ENCODE measurements at places on chromosomes 11 and 22. TPM values are rescaled to one million over a fixed set of nuclear protein-coding genes. Genes with fewer than 3 reads are reported as not detected.

The OR51B2 gene
- not detected for total RNA-seq

DNA sequence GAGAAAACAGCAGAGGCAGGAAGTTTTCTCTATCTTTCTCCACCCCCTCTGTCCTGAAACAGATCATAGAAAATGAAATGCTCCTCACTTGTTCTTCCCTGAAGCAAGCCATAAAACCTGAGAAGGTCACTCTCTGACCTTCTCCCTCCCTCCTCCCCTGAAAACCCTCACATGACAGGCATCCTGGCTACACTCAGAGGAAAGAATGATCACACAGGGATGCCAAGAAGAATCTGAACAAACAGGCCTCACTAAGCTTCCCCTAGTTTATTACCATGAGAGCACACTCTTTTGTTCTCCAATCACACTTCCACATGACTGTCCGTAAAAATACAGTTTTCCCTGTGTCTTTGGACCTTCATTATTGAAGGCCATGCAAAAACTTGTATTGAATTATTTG, 300.1 kb downstream of the BUD13 start:
- DNase-seq: no peak

- DNase-seq: no peak
Measured at GRCh38 chr11:18064450-18065054, 18.5 kb upstream of the TPH1 start.

GRCh38 chr11:102446606-102447005, 6.0 kb downstream of the TMEM123 start:
- DNase-seq: no peak

The KCNQ1 gene
- 52.9 TPM for total RNA-seq

GRCh38 chr11:68406324-68407313, 53.9 kb upstream of the PPP6R3 start:
- no peak for DNase-seq

DNA sequence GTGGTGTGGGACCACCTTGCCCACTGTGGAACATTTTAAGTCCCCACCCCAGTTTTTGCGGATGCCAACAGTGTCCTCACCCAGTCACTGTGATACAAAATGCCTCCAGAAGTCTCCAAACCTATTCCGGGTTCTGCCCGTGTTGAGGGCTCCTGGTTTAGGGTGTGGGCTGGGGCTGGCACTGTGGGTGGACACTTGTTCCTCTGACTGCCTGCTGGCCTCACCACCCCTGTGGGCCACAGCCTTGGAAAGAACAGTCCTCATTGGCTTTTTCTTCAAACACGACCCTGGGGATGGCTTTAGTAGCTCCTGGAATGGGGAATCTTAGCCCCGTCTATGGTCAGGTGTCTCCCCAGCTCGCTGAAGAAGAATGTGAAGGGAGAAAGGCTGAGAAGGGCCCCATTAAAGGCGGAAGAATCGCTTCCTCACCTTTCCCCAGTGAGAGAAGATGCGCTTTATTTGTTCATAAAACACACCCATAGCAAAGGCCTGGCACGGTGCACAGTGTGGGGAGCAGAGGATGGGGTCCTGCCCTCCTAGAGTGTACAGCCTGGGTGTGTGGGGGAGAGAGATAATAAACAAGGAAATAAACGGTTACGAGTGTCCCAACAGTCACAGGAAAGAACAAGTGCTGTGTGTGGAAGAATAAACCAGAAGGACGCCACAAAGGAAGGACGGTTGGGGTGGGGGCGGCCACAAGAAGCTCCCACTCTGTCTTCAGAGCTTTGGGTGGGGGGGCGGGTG, 91.6 kb upstream of the SLC22A12 start:
- DNase-seq: no peak

DNA sequence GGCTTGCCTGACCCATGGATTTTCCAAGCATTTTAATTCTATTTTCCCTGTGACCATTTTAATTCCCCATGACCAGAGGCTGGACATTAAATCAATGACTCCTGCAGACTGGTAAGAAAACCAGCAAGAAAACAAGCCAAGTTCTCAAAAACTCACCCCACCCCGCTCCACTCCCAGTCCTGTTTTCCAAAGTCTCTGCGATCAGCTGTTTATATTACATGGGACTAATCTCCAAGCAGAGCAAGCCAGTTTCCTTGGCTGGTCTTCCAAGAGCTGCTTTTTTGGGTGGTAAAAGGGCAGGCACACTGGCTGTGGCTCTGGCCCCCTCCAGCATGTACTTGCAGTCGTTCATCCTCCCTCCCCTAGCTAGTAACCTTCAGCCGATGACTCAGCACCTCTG, 97.9 kb downstream of the RRAS2 start:
- DNase-seq: no peak

DNA sequence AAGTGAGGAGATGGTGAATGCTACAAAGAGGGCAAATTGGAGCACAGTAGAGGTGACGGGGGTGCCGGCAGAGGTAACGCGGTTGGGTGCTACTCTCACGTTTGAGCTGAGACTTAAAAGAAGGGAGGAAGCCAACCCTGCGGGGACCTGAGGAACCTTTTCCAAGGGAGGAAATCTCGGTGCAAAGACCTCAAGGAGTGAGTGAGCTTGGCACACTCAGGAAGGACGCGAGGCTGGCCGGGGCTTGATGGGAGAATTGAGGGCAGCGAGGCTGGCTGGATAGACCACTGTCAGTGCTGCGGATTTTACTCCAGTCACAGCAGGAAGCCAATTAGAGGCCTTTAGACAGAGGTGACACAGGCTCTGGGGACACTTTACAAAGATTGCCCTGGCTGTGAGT, 25.0 kb downstream of the TSKU start:
- no peak for DNase-seq

- no peak for DNase-seq
Measured at GRCh38 chr22:40748388-40749355, 69.4 kb downstream of the MCHR1 start.

The KRTAP5-11 gene
- total RNA-seq: not detected

DNA sequence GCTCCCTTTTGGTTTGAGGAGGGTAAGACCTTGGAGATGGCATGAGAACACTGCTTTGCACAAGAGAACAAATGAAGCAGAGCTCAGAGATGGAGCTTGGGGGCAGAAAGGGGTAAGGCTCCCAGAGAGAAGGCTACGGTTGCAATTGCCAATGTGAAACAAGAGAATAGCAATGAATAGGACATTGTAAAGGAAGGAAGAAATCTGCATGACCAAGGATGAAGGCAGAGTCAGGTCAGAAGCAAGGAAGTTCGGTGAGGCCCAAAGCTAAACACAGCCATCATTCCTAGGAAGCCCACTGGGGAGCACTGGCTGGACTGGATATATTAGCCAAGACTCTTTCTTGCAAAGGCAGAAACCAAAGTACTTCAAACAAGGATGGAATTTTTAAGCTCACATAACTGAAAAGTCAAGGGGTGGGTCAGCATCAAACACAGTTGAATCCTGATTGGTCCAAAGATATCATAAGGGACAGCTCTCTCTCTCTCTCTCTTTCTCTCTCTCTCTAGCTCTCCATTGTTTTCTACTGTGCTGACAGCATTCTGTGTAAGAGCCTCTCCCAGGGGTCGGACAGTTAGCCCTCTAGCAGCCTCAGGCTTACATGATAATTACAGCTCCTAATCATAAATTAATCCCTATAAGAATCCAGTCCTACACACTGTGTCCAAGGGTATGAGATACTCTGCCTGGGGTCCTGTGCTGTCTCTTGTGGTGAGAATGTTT, 484.3 kb downstream of the SOX6 start:
- no peak for DNase-seq

The OR8D1 gene
- not detected for total RNA-seq

DNA sequence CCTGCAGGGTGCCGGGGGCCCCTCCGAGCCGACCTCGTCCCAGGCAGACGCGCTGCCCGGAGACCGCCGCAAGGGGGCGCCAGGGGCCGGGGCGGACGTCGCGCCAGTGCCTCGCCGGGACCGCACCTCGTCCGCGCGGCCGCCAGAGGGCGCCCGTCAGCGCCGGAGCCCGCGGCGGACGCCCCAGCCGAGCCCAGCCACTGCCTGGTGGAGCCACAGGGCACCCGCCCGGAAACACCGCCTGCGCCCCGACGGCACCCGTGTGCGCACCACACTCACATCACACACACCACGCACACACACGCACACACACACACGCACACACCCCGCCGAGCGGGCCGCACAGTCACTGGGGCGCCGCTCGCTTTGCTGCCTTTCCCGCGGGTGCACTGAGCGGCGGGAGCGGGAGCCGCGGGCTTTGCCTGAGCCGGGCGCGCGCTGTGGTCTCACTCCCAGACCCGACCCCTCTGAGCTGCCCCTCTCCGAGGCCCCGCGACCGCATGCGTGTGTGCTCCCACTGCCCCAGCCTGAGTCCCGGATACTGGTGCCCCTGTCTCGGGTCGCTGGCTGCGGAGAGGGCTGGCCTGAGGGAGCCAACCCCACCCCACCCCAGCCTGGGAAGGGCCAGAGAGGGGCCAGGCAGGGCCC, 449.3 kb downstream of the OPCML start:
- peak; percentile 84 for DNase-seq

DNA sequence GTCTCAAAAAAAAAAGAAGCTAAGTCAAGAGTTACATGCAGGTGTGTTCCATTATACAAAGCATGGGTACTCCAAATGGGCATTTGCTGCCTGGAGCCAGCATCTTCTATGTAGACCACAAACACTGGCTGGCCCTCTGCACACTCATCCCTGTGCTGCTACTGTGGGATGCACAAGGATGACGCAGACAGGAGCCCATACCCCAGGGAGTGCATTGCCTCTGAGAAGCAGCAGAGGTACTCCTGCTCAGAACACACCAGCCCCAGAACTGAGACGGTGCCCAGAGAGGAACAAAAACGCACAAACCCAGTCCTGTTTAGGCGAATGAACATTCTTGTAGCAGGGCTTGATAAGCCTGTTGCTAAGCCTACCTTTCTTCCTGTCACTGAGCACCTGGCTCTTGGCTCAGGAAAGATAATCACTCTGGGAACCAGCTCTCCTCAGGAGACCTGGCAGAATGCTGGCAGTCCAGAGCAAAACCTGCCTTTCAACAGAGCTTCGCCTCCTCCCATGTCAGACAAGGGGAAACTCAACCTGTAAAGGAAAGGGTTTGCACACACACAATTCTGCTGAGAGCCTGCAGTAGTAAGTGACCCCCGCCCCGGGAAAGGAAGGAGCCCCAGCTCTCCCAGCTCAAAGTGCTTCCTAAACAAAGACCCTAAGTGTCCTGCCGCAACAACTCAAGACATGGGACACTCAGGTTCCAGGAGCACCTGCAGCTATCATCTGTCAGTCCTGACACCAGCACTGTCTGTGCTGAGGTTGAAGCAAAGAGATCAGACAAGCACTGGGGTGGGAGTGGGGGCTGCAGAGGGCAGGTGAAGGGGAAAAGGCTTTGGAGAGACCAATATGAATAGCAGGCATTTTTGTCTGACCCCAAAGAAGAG, 145.7 kb downstream of the TENM4 start:
- DNase-seq: no peak

DNA sequence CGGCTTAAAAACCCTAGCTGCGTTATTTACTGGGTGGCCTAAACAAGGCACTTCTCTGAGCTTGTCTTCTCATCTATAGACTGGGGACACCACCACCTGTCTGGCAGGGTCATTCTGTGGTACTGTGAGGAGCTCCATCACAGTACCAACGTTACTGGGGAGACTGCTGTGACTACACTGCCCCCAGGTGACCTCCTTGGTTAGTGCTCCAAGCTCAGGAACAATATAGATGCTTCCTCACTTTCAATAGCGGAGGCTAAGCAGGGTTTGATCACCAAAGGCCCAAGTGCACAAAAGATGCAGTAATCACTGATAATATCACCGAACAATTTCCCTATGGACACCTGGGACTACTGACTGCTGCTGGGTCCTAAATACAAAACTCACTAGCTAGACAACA, 18.8 kb downstream of the PRPF19 start:
- DNase-seq: no peak

GRCh38 chr22:42214633-42215415, 55.6 kb downstream of the TCF20 start:
- no peak for DNase-seq

DNA sequence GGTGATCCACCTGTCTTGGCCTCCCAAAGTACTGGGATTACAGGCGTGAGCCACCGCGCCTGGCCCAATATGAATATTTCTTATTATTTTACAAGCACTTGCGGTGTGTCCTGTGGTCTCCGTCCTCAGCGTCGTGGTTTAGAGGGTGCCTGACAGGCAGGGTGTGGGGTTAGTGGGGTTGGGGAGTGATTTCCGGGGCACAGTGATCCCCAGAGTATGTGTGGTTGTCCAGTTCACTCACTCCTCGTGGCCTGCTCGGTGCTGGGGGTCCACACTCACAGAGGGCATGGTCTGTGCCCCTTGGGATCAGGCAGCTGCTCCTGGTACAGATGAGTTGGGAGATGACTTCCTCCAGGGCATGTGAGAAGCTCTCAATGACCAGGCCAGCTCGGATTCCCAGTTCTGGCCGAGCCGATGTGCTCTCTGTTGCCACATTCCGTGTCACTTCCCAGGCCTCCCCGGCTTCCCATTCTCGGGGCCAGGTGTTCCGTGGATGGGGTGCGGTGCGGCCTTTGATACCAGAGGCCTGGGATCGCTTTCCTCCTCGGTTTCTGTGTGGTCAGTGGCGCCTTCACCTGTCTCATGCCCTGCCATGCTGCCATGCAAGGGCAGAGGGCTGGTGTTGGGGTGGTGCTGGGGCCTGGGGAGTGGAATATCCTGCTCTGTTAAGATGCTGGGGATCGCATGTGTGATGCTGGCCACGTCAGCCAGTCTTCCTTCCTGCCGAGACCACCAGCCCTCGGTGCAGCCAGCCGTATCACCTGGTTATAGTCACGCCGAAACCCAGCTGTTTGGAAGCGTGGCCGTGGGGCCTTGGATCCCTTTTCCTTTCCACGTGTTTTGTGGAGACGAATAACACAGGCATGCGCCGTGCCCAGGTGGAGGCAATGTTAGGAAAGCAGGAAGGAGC, 39.6 kb downstream of the PARVB start:
- no peak for DNase-seq

GRCh38 chr11:6611092-6611962, 689 bp downstream of the TAF10 start:
- no peak for DNase-seq

- no peak for DNase-seq
Measured at GRCh38 chr22:19812910-19813309, 41.8 kb downstream of the GNB1L start.

GRCh38 chr11:76798671-76799065, 15.5 kb downstream of the TSKU start:
- DNase-seq: no peak

DNA sequence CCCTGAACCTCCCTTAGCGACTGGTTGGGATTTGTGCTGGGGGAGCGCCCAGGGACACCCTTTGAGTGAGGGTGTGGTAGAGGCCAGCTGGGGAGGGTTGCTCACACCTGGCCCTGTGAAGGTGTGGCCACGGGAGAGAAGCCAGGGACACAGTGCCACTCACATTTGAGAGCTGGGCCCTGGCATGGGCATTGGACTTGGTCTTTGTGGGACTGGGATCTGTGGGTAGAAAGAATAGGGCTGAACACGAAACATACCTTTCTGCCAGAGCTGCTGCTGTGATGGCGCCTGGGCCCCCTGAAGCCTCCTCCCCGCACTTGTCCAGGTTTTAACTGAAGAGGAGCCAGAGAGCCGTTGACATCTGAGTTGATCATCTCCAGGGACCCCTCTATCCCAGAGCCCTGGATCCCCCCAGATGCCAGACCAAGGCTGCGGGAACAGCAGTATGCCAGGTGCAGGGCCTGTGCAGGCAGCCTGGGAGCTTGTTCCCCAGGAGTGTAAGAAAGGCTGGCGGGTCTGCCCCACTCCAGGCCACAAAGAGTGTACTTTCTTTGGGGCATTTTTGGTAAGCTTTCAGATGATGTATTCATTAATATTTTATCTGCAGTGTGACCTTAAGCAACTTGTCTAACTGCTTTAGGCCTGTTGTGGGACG, 284.1 kb downstream of the TBC1D22A start:
- DNase-seq: peak; percentile 57

The ANO9 gene
- 22.4 TPM for total RNA-seq

The GRAP2 gene
- 10.1 TPM for total RNA-seq
